ENCODE measurements at places on chromosomes 2 and 18.
A peak's percentile ranks its signal among the peaks of the same experiment; 100 is the strongest.

DNA sequence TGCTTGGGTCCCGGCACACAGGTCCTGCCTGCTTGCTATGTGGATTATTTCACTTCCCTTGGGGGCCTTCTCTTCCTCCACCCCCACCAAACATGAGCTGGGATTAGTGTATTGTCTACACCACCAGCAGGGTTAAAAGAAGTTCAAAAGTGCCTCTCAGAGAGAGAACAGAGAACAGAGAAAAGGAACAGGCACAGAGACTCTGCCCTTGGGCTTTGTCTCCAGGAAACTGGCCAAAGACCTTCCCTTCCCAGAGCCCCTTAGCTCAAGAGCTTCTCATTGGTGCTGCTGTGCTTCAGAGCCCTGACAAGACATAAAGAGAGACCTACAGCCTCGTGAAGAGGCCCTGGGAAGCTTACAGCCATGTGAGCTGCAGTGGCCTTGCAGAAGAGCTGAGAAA, 7.1 kb upstream of the FIGLA start:
- DNase-seq = no peak

DNA sequence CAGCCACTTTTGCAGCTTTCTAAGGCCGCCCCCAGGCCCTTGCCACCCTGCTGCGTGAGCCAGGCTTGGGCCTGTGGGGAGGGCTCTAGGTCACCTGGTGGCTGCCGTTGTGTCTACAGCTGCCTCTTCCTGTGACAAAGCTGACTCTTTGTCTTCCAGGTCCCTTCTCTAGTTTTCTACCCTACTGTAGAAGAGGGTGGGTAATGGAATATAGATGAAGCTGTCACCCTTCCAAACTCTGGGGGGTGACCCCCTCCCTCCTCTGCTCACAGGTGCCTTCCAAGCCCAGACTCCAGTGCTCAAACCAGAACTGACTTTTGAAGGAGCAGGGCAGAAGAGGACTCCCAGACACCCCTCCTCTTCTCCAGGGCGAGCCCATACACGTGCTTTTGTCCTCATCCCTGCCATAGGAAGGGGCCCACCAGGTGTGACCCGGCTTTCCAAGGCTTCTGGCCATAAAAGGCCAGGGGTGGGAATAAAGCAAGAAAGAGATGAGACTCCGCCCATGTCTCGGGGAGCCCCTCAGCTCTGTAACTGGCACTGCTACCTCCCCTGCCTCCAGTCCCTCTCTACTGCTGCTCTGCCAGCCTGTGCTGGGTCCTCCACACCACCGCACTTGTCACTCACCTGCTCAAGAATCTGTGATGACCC, 17.9 kb upstream of the SDC1 start:
- DNase-seq = peak; percentile 18

GRCh38 chr2:198659096-198659870, 798.5 kb downstream of the SATB2 start:
- DNase-seq = no peak

DNA sequence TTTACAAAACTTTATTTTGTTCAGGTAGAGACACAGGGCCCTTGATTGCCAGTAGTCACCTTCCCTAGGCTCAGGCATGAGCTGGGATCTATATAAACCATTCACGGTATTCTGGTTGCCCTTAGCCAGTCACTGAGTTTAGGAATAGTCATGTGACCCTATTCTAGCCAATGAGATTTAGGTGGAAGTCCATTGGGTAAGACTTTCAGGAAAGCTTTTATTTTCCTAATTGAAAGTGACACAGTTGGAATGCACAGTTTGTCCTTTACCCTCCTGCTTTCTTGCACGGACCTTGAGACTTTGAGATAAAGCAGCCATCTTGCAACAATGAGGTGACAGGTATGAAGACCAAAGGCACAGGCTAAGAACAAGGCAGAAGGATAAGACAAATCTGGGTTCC, 21.5 kb downstream of the SLC4A5 start:
- DNase-seq = no peak

- no peak for DNase-seq
These were observed 80.5 kb downstream of the GALNT14 start for GRCh38 chr2:31057691-31058090.

- DNase-seq = no peak
These were observed 105.6 kb downstream of the CRIM1 start for GRCh38 chr2:36461039-36461681.
